ENCODE measurements at places on chromosomes 6 and 20.

DNA sequence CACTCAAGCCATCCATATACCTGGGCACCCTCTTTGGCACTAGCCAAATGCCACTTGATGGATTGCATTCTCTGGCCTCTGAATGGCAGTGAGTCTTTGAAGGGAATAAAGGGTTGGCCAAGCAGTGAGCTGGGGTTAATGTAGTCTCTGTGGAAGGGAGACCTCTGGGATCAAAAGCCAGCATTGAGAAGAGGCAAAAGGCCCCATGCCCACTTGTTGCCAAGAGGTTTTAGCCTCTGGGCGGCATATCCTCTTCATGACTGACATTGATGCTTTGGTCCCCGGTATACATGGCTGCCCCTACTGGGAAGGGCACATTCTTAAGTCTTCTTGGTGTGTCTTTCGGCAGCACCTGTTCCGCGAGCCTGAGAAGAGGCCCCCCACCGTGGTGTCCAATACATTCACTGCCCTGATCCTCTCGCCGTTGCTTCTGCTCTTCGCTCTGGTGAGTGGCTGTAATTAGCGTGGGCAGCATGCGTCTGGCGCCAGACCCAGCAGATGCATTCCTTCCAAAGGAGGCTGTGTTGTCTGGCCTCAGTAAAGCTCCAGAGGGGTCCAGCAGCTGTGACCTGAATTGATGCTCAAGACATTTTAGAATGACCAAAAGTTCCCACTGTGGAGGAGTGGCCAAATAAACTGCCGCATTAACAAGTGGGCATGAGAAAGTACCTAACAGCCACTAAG is 29.5 kb downstream of the GHRH start:
- DNase-seq = no peak
- peaks cover 99% of the 10 kb centered on the region for H3K36me3 ChIP-seq
- no peaks in the 10 kb centered on the region for H3K27me3 ChIP-seq
- peak overlapping the region; percentile 15 for H3K27ac ChIP-seq
- H3K4me1 ChIP-seq = no peaks in the 10 kb centered on the region
- H3K4me3 ChIP-seq = no peak overlapping the region

- no peak overlapping the region for H3K27ac ChIP-seq
- H3K4me3 ChIP-seq = no peak overlapping the region
- H3K4me1 ChIP-seq = no peaks in the 10 kb centered on the region
- no peaks in the 10 kb centered on the region for H3K27me3 ChIP-seq
- no peaks in the 10 kb centered on the region for H3K36me3 ChIP-seq
- no peak for DNase-seq
Measured at GRCh38 chr20:24589381-24589780, 120.0 kb downstream of the SYNDIG1 start.

- H3K27me3 ChIP-seq = no peaks in the 10 kb centered on the region
- no peaks in the 10 kb centered on the region for H3K36me3 ChIP-seq
- DNase-seq = no peak
- peaks cover 4% of the 10 kb centered on the region for H3K4me1 ChIP-seq
- no peak overlapping the region for H3K27ac ChIP-seq
Measured at GRCh38 chr6:163992701-163993100, 578.2 kb downstream of the QKI start.

DNA sequence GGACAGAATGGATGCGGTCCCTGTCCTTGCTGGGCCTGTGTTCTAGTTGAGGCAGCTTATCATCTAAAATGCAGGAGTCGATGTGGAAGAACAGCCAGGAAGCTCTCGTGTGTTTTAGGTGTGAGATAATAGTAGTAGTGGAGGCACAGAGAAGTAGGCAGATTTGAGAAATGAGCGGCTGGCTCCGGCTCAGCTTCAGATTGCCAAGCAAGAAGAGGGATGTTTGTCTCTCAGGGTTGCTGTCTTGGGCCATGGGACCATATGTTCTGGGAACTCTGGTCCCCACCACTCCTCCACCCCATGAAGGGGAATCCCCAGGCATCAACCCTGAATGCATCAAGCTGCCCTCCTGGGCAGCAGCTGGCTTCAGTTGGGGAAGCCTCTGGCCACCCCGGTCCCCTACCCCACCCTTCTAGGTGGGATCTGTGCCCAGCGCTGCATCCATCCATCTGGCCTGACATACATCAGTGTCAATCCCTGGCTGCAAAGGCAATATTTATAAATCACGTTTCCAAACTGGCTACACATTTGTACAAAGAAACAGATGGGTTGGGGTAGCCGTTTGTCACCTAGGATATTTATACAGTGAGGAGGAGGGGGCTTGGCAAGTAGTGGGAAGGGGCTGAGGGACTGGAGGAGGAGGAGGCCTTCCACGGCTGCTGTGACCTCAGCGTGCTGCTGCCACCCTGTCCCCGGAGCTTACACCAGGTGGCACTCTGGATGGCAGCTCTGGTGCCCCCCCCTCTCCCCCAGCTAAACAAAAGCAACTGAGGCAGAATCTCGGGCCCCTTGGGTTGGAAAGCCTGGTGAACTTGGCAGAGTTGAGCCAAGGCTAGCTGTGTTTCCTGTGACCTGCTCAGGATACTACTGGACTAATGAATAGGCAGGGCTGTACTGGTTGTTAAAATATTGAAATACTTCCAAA is 64.4 kb downstream of the CD40 start:
- no peaks in the 10 kb centered on the region for H3K36me3 ChIP-seq
- H3K4me1 ChIP-seq = no peaks in the 10 kb centered on the region
- no peak overlapping the region for H3K27ac ChIP-seq
- DNase-seq = no peak
- no peak overlapping the region for H3K4me3 ChIP-seq

DNA sequence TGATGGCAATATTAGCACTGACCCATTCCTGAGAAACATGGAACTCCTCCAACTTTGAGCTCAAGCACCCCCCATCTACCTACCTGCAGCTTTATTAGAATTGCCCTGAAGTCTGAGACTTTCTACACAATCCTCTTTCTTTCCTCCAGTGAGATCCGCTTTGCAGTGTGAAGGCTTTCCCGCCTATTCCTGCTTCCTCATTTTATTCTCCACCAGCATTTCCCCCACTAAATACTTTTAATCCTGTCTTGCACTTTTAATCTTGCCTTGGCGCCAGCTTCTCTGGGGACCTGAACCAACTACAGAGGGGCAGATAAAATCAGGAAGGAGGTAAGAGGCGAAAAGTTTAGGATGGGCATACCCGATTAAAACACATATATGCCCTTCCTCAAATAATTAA is 178.1 kb upstream of the PRDM1 start:
- no peaks in the 10 kb centered on the region for H3K36me3 ChIP-seq
- H3K27me3 ChIP-seq = no peaks in the 10 kb centered on the region
- DNase-seq = no peak
- H3K4me1 ChIP-seq = peaks cover 42% of the 10 kb centered on the region

- H3K4me1 ChIP-seq = no peaks in the 10 kb centered on the region
- H3K4me3 ChIP-seq = no peak overlapping the region
- H3K27ac ChIP-seq = no peak overlapping the region
Measured at GRCh38 chr6:21222656-21223055, 370.9 kb upstream of the SOX4 start.

- no peak overlapping the region for H3K27ac ChIP-seq
- H3K27me3 ChIP-seq = no peaks in the 10 kb centered on the region
- no peaks in the 10 kb centered on the region for H3K36me3 ChIP-seq
- no peaks in the 10 kb centered on the region for H3K4me1 ChIP-seq
- no peak overlapping the region for H3K4me3 ChIP-seq
- no peak for DNase-seq
Measured at GRCh38 chr6:129276986-129277385, 394.0 kb downstream of the LAMA2 start.

DNA sequence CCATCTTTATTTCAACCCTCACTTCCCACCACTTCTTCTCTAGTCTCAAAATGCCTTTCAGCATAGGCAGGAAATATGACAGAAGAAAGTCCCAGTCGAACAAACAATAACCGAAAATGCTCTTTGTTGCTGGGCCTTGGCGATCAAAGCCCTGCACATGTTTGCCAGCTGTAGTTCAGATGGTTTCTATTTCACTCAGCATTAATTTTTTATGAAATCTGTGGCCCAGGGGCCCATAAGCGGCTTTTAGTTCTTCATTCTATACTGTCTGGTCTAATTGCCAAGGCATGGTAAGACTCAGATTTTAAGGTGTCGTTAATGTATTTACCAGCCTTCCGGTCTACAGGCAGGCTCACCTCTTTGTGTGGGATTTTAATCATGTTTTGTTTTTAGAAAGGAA is 10.9 kb upstream of the F13A1 start:
- peak overlapping the region; percentile 26 for H3K4me3 ChIP-seq
- H3K4me1 ChIP-seq = peaks cover 50% of the 10 kb centered on the region
- H3K27ac ChIP-seq = peak overlapping the region; percentile 27
- no peaks in the 10 kb centered on the region for H3K27me3 ChIP-seq
- DNase-seq = no peak

Data from CD14-positive monocyte (primary cell).